ENCODE measurements at places on chromosomes 7 and 10.

- no peak for DNase-seq
Observed at GRCh38 chr7:22833113-22833855, 10.6 kb upstream of the TOMM7 start.

DNA sequence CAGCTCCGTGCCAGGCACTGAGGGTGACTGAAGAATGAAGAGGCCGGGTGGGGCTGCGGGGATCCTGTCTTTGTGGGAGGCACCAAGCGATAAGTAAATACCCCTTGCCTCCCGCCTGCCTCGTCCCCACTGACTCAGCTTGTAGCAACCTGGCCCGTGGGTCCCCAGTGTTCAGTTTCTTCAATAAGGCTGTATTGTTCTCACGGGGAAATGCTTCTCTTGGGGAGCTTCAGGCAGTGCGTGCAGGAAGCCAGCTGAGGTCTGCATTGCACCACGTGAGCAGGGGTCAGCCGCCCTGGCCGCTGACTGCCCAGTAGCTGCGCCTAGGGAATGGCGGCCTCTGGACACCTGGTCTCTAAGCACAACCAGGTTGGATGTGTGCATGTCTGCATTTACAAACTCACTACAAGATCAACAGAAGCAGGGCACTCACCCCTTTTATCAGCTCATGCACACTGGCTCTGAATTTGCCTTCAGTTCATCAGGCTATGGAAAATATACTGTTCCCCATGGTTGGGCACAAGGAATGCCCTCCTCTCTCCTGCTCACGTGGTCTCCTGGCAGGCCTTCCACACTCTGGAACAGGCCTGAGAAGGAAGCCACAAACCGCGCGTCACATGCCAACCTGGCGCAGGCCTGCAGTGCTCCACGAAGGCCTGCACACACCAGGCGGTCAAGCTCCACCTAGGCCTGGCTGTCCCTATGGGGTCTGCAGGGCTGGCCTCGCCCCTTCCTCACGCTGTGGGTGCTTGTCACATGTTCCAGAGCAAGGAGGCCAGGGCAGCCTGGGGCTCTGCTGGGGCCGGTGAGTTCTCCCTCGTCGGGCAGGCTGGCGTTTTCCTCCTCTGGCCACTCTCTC lies 135.7 kb upstream of the RNF32 start:
- no peak for DNase-seq

- DNase-seq, result no peak
Observed at GRCh38 chr7:157751951-157752673, 415.3 kb downstream of the DNAJB6 start.

DNA sequence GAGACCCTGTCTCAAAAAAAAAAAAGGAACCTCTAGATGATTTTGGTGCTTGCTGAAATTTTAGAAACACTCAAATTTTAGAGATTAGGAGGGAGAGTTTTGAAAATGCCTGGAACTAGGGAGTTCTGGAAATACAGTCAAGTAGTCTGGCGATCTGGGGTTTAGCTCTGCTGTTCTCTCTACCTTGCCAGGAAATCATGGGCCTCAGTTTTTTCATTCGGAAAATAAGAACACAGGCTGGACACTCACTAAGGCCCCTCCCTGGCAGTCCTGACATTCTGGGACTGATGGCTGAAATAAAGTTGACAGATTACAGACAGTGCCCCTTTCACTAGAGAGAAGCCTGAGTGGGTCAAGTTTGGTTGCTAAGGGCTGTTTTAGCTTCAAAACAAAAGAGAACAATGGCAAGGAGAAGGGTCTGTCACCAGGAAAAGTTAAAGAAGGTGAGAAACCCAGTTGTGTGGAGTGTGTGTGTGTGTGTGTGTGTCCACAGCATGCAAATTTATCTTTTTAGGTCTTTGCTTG lies 25.0 kb upstream of the CALN1 start:
- DNase-seq, result no peak

- DNase-seq, result no peak
Observed at GRCh38 chr7:121196286-121196685, 132.5 kb upstream of the WNT16 start.

GRCh38 chr10:43876976-43877375 lies 228.3 kb upstream of the ZNF32 start:
- no peak for DNase-seq
